ENCODE measurements at places on chromosomes 3 and 15. TPM values are rescaled to one million over a fixed set of nuclear protein-coding genes. Genes with fewer than 3 reads are reported as not detected.
A peak's percentile ranks its signal among the peaks of the same experiment; 100 is the strongest.

DNA sequence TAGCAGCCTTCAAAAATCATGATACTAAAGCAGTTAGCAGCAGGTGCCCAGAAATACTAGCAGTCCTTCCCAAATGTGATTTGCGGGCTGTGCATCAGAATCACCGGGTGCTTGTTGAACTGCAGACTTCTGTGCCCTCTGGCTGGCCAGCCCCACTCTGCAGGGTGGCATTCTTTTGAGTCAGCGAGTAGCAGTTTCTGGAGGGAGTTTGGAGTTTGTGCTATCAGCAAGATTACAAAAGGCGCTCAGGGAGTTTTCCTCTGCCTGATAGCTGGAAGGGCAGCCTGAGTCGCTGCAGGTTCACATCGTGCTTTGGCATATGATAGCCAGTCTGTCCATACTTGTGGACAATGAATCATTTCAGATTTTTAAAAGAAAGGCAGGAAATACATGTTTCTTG, 57.6 kb downstream of the CLDN11 start:
- H3K4me1 ChIP-seq: peaks cover 26% of the 10 kb centered on the region
- no peaks in the 10 kb centered on the region for H3K36me3 ChIP-seq
- H3K4me3 ChIP-seq: no peak overlapping the region
- no peaks in the 10 kb centered on the region for H3K27me3 ChIP-seq
- H3K27ac ChIP-seq: no peak overlapping the region

DNA sequence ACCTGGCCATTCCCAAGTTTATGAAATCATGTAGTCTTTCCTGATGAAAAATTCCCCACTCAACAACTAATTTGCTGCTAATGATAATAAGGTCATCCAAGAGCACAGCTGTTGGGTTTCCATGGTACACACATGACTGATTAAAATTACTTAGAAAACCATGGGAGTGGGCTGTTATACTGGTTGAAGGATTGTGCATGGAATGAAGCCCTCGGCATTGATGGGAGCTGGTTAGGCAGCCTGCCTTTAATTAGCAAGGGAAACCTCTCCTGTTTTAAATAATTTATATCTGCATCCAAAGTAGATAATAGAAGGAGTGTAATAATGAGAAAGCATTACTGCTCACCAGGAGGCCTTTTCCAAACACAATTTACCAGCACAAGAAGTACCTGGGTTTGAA, 235.1 kb upstream of the CFAP20DC start:
- no peak overlapping the region for H3K4me3 ChIP-seq
- no peaks in the 10 kb centered on the region for H3K36me3 ChIP-seq
- no peaks in the 10 kb centered on the region for H3K27me3 ChIP-seq
- DNase-seq: no peak

GRCh38 chr3:132643366-132643765, 16.2 kb downstream of the ACAD11 start:
- H3K36me3 ChIP-seq: no peaks in the 10 kb centered on the region
- DNase-seq: no peak
- H3K27ac ChIP-seq: no peak overlapping the region
- no peak overlapping the region for H3K4me3 ChIP-seq

- DNase-seq: no peak
- no peak overlapping the region for H3K27ac ChIP-seq
- no peaks in the 10 kb centered on the region for H3K4me1 ChIP-seq
- H3K4me3 ChIP-seq: no peak overlapping the region
- no peaks in the 10 kb centered on the region for H3K27me3 ChIP-seq
Observed at GRCh38 chr15:71357321-71357732, 242.1 kb downstream of the THSD4 start.

GRCh38 chr3:82088749-82089148, 327.3 kb upstream of the GBE1 start:
- H3K4me1 ChIP-seq: no peaks in the 10 kb centered on the region
- no peak overlapping the region for H3K27ac ChIP-seq
- H3K4me3 ChIP-seq: no peak overlapping the region

DNA sequence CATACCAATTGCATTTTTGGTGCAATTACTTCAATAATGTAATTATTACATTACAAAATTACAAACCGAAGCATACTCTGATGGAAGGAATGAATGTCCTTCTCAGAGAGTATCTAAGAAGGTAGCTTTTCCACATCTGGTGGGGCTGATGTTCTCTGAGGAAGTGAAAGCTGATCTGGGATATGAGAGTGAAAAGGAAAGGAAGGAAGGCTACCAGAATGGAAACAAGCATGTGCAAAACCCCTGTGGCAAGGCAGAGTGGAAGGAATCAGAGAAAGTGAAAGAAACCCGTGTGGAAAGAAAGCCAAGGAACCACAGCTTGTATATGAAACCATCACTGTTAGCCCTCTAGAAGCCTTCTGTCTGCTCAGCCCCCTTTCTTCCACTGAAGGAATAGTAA, 35.3 kb upstream of the GOLGA8A start:
- no peaks in the 10 kb centered on the region for H3K27me3 ChIP-seq
- DNase-seq: no peak
- no peak overlapping the region for H3K27ac ChIP-seq
- no peaks in the 10 kb centered on the region for H3K4me1 ChIP-seq

GRCh38 chr15:87362531-87362930, 894.0 kb downstream of the NTRK3 start:
- H3K27ac ChIP-seq: no peak overlapping the region
- H3K4me1 ChIP-seq: no peaks in the 10 kb centered on the region
- H3K36me3 ChIP-seq: no peaks in the 10 kb centered on the region
- H3K4me3 ChIP-seq: no peak overlapping the region

DNA sequence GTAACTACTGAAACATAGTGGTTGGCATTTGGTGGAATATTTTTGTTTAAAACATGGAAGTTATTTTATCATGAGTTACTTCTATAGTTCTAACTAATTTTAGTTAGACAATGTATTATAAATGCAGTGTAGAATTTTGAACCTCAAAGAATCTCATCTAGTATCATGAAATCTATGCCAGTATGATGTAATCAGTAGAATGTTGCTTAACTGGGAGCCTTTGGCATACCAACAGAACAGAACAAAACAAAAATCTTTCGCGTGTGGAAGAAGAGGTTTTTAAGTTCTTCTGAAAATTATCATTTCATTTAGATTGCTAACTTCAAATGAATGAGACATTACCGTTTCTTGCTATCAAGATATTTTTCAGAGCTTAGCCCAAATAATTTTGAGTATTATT, 98.4 kb upstream of the LRRFIP2 start:
- H3K27ac ChIP-seq: no peak overlapping the region
- H3K4me3 ChIP-seq: no peak overlapping the region
- no peak for DNase-seq
- no peaks in the 10 kb centered on the region for H3K4me1 ChIP-seq

DNA sequence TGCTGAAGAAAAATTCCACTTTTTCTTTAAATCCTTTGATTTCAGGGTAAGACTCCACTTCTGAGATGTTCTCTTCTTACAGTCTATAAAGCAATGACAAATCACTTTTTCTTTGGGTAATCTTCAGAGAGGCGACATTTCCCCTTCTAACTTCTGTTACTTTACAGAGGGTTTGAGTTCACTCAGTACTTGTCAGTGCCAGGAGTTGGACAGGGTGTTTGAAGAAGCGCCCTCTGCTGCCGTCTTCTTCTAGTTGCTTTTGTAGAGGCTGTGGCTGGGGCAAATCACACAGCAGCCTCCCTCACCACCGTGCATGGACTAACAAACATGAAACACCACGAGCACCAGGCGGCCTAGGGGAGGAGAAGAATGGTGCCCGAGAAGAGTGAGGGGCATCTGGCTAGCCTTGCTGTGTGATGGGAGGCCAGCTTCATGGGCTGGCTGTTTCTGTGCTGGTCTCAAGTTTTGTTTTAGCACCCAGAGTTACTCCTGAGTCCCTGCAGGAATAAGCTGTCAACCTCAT, at the start of gene CD80:
Gene CD80, minus strand, starts transcription at position 174 of the 523 bp plus-strand sequence. CDS start 1,886 bp downstream, outside the sequence.
- no peak within 1 kb of the TSS for H3K4me3 ChIP-seq
- no peaks in the 10 kb centered on the region for H3K36me3 ChIP-seq
- H3K27ac ChIP-seq: no peak within 1 kb of the TSS
- no peak for DNase-seq

DNA sequence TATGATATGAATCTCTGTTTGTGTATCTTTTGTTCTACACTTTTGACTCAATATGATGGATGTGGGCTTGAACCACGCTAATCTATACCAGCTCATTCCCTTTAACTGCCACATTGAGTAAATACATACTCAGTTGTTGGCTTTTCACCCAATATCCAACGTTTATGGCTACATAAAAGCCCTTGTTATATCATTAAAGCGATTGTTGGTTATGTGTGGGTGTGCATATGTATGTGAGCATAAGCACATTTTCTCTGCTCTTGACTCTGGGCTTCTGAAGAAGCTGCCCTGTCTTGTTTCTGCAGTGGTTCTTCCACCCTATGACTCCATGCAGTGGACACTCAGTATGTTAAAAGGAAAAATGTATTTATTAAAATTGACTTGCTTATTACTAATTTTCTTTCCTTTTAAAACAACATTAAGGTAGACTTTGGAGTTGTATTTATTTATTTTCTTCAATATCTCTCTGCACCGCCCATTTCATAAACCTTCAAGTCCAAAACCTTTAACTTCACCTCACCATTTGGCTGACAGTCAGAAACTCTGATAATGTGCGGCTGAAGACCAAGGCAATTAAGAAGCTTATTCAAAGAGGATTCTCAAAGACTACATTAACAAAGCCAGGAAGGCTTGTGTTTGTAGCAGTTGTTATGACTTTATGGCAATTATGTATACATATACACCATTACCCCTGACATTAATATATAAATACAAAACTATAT, 156.1 kb downstream of the THRB start:
- H3K4me1 ChIP-seq: no peaks in the 10 kb centered on the region
- H3K27me3 ChIP-seq: no peaks in the 10 kb centered on the region
- H3K4me3 ChIP-seq: no peak overlapping the region
- H3K27ac ChIP-seq: no peak overlapping the region
- DNase-seq: no peak
- H3K36me3 ChIP-seq: no peaks in the 10 kb centered on the region

GRCh38 chr3:106215047-106215446, 346.2 kb upstream of the CBLB start:
- H3K27ac ChIP-seq: no peak overlapping the region
- DNase-seq: no peak
- H3K4me1 ChIP-seq: no peaks in the 10 kb centered on the region
- H3K27me3 ChIP-seq: peaks cover 2% of the 10 kb centered on the region
- no peaks in the 10 kb centered on the region for H3K36me3 ChIP-seq
- H3K4me3 ChIP-seq: no peak overlapping the region

DNA sequence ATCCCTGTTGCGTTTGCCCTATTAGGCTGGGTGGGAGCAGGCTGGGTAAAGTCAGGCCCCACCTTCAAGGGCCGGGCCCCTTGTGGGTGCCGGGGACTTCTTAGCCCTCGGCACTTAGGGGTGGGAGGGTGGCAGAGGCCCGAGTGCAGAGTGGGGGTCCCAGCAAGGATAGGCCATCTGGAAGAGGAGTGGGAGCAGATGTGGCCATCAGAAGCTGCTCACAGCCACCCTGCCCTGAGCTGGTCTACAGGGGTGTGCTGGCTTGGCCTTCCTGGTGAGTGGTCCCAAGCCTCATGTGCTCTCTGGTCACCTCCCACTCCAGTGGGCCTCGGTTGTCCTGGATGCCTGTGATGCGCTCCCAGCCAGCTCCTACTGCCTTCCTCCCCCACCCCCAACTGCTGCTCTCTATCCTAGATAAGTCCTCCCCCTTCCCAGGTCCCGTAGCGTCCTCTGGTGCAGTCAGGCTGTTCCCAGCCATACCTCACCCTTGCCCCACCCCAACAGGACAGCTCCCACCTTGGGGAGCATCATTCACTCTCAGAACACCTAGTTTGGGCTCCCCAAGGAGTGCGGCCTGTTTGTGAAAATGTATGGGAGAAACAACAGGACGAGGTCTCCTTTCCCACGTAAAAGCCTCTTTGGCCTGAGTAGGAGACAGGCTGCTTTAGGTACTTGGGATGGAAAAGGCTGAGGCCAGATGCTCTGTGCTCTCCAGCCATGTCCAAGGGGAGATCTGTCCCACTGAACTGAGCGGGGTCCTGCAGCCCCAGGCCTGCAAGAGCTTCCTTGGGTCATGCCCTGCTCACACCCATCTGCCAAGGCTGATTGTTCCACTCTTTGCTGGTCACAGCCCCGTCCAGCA, 24.9 kb upstream of the PLXNA1 start:
- no peaks in the 10 kb centered on the region for H3K36me3 ChIP-seq
- no peak overlapping the region for H3K4me3 ChIP-seq
- DNase-seq: peak; percentile 27

- no peak overlapping the region for H3K4me3 ChIP-seq
- no peaks in the 10 kb centered on the region for H3K36me3 ChIP-seq
- no peak for DNase-seq
- H3K27ac ChIP-seq: no peak overlapping the region
Observed at GRCh38 chr15:81379269-81379668, 5.3 kb upstream of the TMC3 start.

The HACL1 gene
- total RNA-seq: 19.7 TPM

The NME9 gene
- 9.8 TPM for total RNA-seq

The GABRA5 gene
- not detected for total RNA-seq

The LMAN1L gene
- total RNA-seq: not detected

The KIF15 gene
- total RNA-seq: 0.43 TPM

The CCDC54 gene
- not detected for total RNA-seq

The ILDR1 gene
- not detected for total RNA-seq

The EIF4G1 gene
- total RNA-seq: 206 TPM

The RLBP1 gene
- total RNA-seq: not detected

The TLR9 gene
- total RNA-seq: 0.74 TPM

The NOX5 gene
- 0.38 TPM for total RNA-seq
